ENCODE measurements at places on chromosomes 4 and X.

DNA sequence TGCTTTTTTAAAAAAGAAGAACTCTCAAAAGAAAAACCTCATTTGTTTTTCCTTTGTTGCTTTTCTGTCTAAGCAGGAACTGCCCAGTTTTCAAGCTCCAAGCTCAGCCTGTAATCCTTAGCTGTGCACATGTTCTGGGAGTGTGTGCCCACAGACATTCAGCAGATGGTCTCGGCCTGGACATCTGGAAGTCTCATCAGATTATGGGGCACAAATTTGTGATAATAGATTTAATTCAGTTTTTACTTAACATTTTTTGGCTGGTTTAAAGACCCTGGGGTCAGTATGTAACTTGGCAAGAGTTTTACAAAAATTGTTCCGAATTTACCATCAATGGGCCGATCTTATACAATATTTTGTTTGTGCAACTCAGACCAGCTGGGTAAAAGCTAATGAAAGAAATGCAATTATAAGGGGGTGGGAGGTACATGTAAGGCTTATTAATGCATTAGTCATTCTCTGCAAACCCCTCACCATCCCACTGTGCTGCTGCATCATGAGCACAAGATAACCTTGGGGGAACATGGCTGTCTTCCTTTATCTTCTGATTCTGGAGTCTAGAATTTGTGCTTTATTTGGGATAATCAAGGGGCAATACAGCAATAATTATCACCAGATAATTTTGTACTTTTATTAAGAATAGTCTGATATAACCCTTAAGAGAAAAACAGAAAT lies 86.9 kb upstream of the PHOX2B start:
- no peak for DNase-seq

DNA sequence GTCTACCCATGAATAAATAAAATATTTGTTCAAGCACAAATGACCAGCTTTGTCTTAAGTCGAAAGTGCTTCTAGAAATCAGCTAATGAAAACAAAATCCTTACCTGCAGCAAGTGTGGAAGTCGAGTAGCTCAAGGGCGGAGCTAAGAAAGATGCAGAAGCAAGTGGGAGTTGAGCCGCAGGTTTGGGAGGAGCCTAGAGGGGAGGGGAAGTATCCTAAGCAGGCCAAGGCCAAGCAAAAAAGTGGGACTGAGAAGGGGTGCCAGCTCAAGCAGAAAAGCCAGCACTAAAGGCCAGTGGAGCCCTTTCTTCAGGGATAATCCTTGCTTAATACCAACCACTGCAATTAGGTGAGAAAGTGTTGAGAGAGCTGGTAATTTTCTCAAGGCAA lies 60.8 kb downstream of the DLG3 start:
- no peak for DNase-seq

GRCh38 chr4:158111241-158111640 lies 61.6 kb downstream of the GASK1B start:
- DNase-seq = no peak

- DNase-seq = no peak
Measured at GRCh38 chr4:185520119-185520518, 15.2 kb downstream of the PDLIM3 start.

DNA sequence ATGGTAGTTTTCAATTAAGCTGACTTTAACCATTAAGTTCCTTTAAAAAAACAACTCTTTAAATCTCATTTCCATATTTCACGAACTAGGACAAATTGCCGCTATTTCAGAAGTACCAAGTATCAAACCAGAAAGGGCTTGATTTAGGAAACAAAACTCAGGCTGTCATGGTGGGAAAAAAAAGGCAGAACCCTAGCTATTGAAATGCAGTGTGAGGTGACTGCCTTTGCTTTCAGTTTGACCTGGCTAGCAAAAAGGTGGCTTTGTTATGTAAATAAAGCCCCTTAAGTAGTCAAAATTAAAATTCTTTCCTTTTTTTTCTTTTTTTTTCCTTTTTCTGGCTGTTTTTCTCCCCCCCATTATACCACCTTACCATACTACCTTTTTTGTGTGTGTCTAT lies 40.6 kb upstream of the CYP2U1 start:
- DNase-seq = no peak
